Cardiac muscle cell (in vitro differentiated cells and primary cell): ENCODE measurements at places on chromosomes 7 and 10. TPM values are rescaled to one million over a fixed set of nuclear protein-coding genes. Genes with fewer than 3 reads are reported as not detected.

The RP9 gene
- 27.4 and 28.4 TPM in 2 replicates for total RNA-seq

The AIFM2 gene
- total RNA-seq = 4.9 and 5.4 TPM in 2 replicates

The PNLIPRP3 gene
- not detected in 2 replicates for total RNA-seq

The MAP3K8 gene
- 5.5 and 5.8 TPM in 2 replicates for total RNA-seq

The CRYGN gene
- 1.0 and 1.3 TPM in 2 replicates for total RNA-seq

The CYP3A7 gene
- not detected in 2 replicates for total RNA-seq

The SLC26A5 gene
- total RNA-seq = 0.11 and 0.15 TPM in 2 replicates

The FAM200A gene
- 6.1 and 8.0 TPM in 2 replicates for total RNA-seq

The CH25H gene
- not detected in 2 replicates for total RNA-seq

The CALHM3 gene
- total RNA-seq = not detected in 2 replicates

The PDE1C gene
- 0.67 and 2.3 TPM in 2 replicates for total RNA-seq

The SLC26A3 gene
- not detected in 2 replicates for total RNA-seq

The WNT2 gene
- 260 and 313 TPM in 2 replicates for total RNA-seq

The HOXA3 gene
- 1.4 and 9.4 TPM in 2 replicates for total RNA-seq

The SH2B2 gene
- 12.7 and 17.4 TPM in 2 replicates for total RNA-seq

The OSBPL3 gene
- total RNA-seq = 5.3 and 8.2 TPM in 2 replicates

The CFAP70 gene
- total RNA-seq = 1.2 and 4.0 TPM in 2 replicates

The CPEB3 gene
- 4.5 and 8.3 TPM in 2 replicates for total RNA-seq

The PRTFDC1 gene
- total RNA-seq = 1.9 and 3.8 TPM in 2 replicates

The ANKRD30A gene
- not detected in 2 replicates for total RNA-seq

The SPDYE9 gene
- total RNA-seq = not detected in 2 replicates

The LIPN gene
- total RNA-seq = not detected in 2 replicates

The GLUD1 gene
- total RNA-seq = 132 and 193 TPM in 2 replicates

The SYT15B gene
- 0.04 TPM in 1 of 2 replicates, not detected in the other for total RNA-seq
